ENCODE measurements at places on chromosomes 6 and 20.

GRCh38 chr6:149052350-149053106 is 265.0 kb upstream of the TAB2 start:
- peak; percentile 9 for DNase-seq

GRCh38 chr6:42193491-42193894 is 1.3 kb downstream of the GUCA1B start:
- no peak for DNase-seq

DNA sequence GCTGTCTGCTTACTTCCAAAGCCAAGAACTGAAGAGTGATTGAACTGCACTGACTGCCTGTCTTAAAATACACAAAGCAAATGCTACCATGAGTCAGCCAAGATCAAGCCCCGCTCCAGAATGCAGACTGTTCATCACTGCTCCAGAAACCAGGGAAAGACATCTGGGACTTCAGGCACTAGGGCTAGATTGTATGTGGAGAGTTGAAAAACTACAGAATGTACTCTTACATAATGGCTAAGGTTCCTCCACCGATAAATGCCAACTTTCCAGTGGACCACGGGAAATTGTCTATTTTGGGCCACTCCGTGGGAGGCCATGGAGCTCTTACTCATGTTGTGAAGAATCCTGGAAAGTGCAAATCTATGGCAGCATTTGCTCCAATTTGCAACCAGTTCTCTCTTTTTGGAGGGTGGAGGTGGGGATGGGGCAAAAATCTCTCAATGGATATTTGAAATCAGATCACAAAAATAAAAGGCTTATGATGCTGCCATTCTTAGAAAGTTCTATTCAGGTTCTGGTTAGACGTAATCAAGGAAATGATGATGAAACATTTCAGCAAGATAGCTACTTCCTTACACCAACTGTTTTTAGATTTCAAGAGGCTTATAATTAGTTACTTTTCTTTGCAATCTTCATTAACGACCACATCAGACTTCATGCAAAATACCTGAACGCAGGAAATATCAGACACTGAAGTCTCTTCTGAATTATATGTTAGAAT is 11.8 kb upstream of the CAP2 start:
- DNase-seq = no peak

DNA sequence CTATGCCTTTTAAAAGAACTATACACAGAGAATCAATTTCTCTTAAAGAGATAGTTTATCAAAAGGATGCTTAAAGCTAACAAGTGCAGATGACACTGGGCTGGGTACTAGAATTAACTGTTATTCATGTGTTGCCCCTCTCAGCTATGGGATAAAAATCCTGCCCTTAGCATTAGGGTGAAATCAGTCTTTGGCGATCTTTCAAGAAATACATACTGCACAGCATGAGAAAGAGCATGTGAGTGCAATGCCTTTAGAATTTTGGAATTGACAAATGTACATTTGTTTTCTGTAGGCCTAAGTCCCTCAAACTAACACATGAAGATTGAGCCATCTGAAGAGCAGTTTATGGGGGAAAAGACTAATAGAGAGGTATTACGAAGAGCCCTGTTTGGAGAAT is 115.4 kb downstream of the ZFP64 start:
- DNase-seq = no peak

- no peak for DNase-seq
Observed at GRCh38 chr20:34018166-34018565, 24.5 kb downstream of the RALY start.

Data from NCI-H82 (cell line).